H1 (cell line): ENCODE measurements at places on chromosomes 7 and 10.

GRCh38 chr10:102596506-102596971 is 47.7 kb upstream of the TRIM8 start:
- no peaks in the 10 kb centered on the region for H3K36me3 ChIP-seq
- H3K4me3 ChIP-seq = no peak overlapping the region
- no peaks in the 10 kb centered on the region; the same call in 1 of the 2 replicates for H3K4me1 ChIP-seq
- peak; percentile 65 for DNase-seq
- no peak overlapping the region for H3K27ac ChIP-seq

GRCh38 chr7:100759357-100760171 is 26.2 kb downstream of the ZAN start:
- no peak for DNase-seq
- no peak overlapping the region for H3K27ac ChIP-seq
- no peaks in the 10 kb centered on the region for H3K36me3 ChIP-seq
- no peaks in the 10 kb centered on the region for H3K4me1 ChIP-seq

- no peak for DNase-seq
- no peaks in the 10 kb centered on the region for H3K27me3 ChIP-seq
- no peaks in the 10 kb centered on the region for H3K4me1 ChIP-seq
- H3K27ac ChIP-seq = no peak overlapping the region
Measured at GRCh38 chr7:4434306-4434705, 247.8 kb upstream of the FOXK1 start.

DNA sequence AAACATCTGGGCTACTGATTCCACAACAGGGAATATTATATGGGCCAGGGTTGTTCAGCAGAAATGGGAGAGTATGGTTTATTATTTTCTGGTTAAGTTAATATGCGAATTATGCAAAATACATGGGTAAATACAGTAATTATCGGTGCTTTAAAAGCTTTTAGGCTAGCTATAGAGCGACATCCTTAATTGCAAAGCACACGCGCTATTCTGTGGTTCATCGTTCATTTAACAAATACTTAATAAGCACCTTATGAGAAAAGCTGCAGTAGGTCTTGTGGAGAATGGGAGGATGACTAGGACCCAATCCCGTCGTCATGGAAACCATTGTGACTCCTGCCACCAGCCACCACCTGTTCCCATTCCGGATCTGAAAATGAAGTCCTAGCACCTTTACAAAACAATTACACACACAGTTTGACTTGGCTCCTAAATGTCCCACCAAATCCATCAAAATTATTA is 623 bp upstream of the CEP41 start:
- DNase-seq = no peak
- peaks cover 5% of the 10 kb centered on the region for H3K4me1 ChIP-seq
- H3K36me3 ChIP-seq = no peaks in the 10 kb centered on the region

GRCh38 chr7:44324481-44325200 is 753 bp downstream of the CAMK2B start:
- peaks cover 37% of the 10 kb centered on the region for H3K27me3 ChIP-seq
- DNase-seq = peak; percentile 58
- no peak overlapping the region for H3K27ac ChIP-seq

DNA sequence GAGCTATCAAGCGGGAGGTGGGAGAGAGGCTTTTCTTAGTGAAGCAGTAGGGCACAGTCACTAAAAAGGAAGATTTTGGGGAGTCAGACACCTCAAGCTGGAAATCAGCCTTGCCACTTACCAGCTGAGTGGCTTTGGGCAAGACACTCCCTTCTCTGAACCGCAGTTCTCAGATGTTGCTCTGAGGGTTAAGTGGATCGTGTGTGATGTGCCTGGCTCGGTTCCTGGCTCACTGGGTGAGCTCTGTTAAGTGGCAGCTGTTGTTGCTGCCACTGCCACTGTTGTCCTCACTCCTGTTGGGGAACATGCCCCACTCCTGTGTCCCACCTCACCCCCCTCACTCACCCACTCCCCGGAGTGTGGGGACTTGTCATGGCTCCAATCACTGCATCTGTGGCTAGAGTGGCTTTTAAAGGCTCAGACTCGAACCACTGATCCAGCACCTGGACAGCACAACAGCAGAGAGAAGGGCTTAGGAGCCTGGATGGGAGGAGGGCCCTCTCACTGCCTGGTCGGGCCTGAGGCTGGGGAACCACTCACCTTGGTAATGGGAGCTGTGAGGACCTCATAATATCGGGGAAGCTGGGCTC is 20.0 kb downstream of the PYROXD2 start:
- H3K36me3 ChIP-seq = no peaks in the 10 kb centered on the region
- H3K27me3 ChIP-seq = no peaks in the 10 kb centered on the region
- H3K4me3 ChIP-seq = no peak overlapping the region
- H3K4me1 ChIP-seq = no peaks in the 10 kb centered on the region

DNA sequence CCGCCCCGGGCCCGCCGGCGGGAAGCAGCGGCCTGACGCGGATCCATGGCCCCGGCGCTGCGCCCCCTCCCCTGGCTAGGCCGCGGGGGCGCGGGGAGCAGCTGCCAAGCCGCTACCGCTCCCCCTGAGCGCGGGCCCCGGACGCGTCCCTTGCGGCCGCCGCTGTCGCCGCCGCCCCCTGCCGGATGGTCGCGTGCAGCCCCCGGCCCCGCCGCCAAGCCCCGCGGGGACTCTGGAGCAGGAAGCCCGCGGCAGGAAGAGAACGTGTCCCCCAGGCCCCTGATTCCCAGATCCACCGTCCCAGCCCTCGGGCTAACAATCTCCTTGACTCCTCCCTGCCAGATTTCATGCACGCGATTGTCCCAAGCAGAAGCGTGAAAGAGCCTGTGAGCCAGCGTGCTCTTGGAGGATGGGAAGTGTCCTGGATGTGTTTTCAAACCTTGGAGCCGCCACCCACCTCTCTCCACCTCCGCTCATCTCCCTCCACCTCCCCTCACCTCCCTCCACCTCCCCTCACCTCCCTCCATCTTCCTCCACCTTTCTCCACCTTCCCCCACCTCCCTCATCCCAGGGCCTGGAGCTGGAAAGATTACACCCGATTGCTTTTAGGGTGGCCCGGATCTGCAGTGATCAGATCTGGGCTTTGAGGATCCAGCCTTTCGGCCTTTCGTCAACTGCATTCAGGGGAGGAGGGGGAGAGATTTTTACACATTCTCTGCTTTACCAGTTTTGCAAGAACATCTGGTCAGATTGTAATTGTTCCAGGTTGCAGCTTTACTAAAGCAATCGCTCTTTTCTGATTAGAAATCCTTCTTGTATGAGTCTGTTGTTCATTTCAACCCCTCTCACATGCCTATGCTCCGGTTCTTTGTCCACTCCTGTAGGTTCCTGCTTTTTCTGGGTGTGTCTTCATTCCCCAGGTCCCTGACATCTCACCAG is 570 bp upstream of the PRTFDC1 start:
- peak overlapping the region; percentile 29 for H3K4me3 ChIP-seq
- H3K27ac ChIP-seq = peak overlapping the region; percentile 95
- no peaks in the 10 kb centered on the region for H3K27me3 ChIP-seq
- peaks cover 18% of the 10 kb centered on the region; the same call in 1 of the 2 replicates for H3K4me1 ChIP-seq
- no peak for DNase-seq

DNA sequence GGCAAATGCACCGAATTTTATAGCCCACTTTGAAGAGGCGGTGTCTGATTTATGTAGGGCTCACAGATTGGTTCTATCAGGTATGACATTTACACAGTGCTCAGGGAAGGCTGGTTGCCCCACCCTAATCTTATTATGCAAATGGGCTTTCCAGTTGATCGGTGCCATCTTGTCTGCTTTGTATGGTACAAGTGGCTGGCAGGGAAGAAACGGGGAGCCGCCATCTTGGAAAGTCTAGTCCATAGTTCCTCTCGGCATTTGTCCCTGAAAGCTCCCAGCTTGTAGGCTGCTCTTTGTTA is 36.6 kb downstream of the TMEM229A start:
- H3K27me3 ChIP-seq = no peaks in the 10 kb centered on the region
- H3K4me1 ChIP-seq = peaks cover 6% of the 10 kb centered on the region
- H3K27ac ChIP-seq = no peak overlapping the region
- no peaks in the 10 kb centered on the region for H3K36me3 ChIP-seq
- no peak for DNase-seq
- H3K4me3 ChIP-seq = no peak overlapping the region

GRCh38 chr7:44308596-44309270 is 16.7 kb downstream of the CAMK2B start:
- no peak overlapping the region for H3K27ac ChIP-seq
- DNase-seq = peak; percentile 62
- H3K4me3 ChIP-seq = no peak overlapping the region
- no peaks in the 10 kb centered on the region for H3K4me1 ChIP-seq
- H3K36me3 ChIP-seq = no peaks in the 10 kb centered on the region

- no peak for DNase-seq
- H3K4me1 ChIP-seq = no peaks in the 10 kb centered on the region
- H3K27me3 ChIP-seq = no peaks in the 10 kb centered on the region
- no peak overlapping the region for H3K4me3 ChIP-seq
Measured at GRCh38 chr7:85413718-85414117, 226.9 kb upstream of the SEMA3D start.

- DNase-seq = no peak
- no peaks in the 10 kb centered on the region for H3K4me1 ChIP-seq
- no peaks in the 10 kb centered on the region for H3K27me3 ChIP-seq
- no peak overlapping the region for H3K27ac ChIP-seq
Measured at GRCh38 chr7:121853307-121853706, 19.7 kb upstream of the PTPRZ1 start.

- H3K4me1 ChIP-seq = no peaks in the 10 kb centered on the region
- H3K27ac ChIP-seq = no peak overlapping the region
- H3K36me3 ChIP-seq = no peaks in the 10 kb centered on the region
- no peaks in the 10 kb centered on the region for H3K27me3 ChIP-seq
Measured at GRCh38 chr10:27372095-27372494, 131.5 kb upstream of the ACBD5 start.

DNA sequence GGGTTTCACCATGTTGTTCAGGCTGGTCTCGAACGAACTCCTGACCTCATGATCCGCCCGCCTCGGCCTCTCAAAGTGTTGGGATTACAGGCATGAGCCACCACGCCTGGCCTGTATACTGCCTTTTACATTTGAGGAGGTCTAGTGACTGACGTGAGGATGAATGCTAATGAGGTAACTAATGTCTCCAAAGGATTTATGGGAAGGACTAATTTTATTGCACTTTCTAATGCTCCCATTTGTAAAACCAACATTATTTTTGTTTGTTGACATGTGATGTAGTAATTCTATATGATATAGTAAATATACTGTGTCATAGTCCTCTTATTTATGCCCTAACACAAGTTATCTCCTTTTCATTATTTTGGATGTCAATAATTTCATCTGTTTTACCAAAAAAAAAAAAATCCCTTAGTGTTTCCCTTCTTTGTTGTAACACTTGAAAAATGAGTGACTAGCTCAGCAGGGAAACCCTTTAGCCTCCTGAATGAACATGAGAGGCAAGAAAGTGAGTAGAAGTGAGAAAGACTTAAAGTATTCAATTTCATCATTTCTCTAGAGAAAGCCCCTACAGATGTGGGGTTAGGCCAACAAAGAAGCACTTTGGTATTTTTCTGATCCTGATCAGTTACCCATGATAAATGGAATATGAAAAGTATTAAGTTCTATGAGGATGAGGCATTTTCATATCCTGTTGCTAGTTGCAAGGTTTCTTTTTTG is 596.9 kb upstream of the PCDH15 start:
- no peak overlapping the region for H3K4me3 ChIP-seq
- no peaks in the 10 kb centered on the region for H3K4me1 ChIP-seq
- H3K27ac ChIP-seq = no peak overlapping the region
- no peak for DNase-seq

GRCh38 chr10:88870089-88870488 is 10.0 kb upstream of the STAMBPL1 start:
- H3K4me3 ChIP-seq = no peak overlapping the region
- DNase-seq = no peak
- no peaks in the 10 kb centered on the region for H3K27me3 ChIP-seq
- H3K36me3 ChIP-seq = no peaks in the 10 kb centered on the region

- DNase-seq = no peak
- H3K36me3 ChIP-seq = no peaks in the 10 kb centered on the region
- peaks cover 38% of the 10 kb centered on the region for H3K4me1 ChIP-seq
- H3K27ac ChIP-seq = no peak overlapping the region
- H3K4me3 ChIP-seq = no peak overlapping the region
Measured at GRCh38 chr10:112981553-112981952, 31.5 kb downstream of the TCF7L2 start.

DNA sequence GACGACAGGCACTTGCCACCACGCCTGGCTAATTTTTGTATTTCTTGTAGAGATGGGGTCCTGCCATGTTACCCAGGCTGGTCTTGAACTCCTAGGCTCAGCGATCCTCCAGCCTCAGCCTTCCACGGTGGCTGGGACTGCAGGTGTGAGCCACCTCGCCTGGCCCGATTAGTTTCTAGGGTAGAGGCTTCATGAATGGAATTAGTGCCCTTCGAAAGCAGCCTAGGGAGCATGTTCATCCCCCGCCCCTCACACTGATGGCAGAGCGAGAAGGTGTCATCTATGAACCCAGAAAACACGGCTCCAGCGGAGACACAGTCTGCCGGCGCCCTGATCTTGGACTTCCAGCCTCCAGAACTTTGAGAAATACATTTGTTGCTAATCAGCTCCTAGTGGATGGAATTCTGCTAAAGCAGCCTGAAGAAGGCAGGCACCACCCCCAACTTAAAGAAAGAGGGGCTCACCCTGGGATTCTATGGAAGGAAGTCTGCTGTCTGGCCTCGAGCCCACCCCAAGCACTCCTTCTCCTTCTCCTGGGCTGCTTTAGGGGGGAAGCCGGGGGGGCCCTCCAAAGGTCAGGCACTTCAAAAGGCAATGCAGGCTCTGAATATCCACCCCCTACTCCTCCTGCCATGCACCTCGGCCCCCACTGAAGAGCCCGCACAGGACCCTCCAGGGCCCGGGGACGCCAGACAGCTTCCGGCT is 10.1 kb downstream of the PDGFA start:
- no peak overlapping the region for H3K27ac ChIP-seq
- peaks cover 26% of the 10 kb centered on the region for H3K36me3 ChIP-seq
- H3K4me3 ChIP-seq = no peak overlapping the region
- no peaks in the 10 kb centered on the region; the same call in 1 of the 2 replicates for H3K27me3 ChIP-seq
- peaks cover 21% of the 10 kb centered on the region for H3K4me1 ChIP-seq

- H3K27ac ChIP-seq = no peak overlapping the region
- H3K4me1 ChIP-seq = no peaks in the 10 kb centered on the region
- H3K4me3 ChIP-seq = no peak overlapping the region
- H3K27me3 ChIP-seq = no peaks in the 10 kb centered on the region
Measured at GRCh38 chr7:42572056-42572455, 335.0 kb upstream of the GLI3 start.

- no peak for DNase-seq
- no peaks in the 10 kb centered on the region for H3K4me1 ChIP-seq
- H3K4me3 ChIP-seq = peak overlapping the region; percentile 81
- H3K27ac ChIP-seq = peak overlapping the region; percentile 96
- no peaks in the 10 kb centered on the region for H3K27me3 ChIP-seq
Measured at GRCh38 chr7:73520673-73521635, 1.1 kb downstream of the BAZ1B start.

DNA sequence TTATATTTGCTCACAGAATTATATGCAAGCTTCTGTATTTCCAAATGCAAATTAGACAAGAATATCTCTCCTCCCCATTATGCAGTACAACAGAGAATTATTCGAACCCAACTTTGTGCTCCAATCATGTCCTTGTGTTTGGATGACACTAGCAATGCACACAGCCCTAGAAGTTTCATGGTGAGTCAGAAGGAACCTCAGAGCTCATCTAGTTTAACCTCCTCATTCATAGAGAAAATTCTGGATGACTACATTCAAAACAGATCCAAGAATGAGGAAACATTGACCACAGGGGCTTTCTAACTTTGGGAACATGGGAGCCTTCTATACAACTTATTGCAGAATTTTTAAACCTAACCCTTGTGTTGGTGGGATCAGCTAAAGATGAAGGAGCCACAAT is 12.8 kb upstream of the ARID5B start:
- no peaks in the 10 kb centered on the region for H3K4me1 ChIP-seq
- no peaks in the 10 kb centered on the region for H3K27me3 ChIP-seq
- no peak overlapping the region for H3K27ac ChIP-seq
